Stimulated activated CD8-positive, alpha-beta memory T cell treated with anti-CD3 and anti-CD28 coated beads, Interleukin-7, amount 100 ng/mL, for 4 hours (primary cell): ENCODE measurements at places on chromosomes 5 and 9.

DNA sequence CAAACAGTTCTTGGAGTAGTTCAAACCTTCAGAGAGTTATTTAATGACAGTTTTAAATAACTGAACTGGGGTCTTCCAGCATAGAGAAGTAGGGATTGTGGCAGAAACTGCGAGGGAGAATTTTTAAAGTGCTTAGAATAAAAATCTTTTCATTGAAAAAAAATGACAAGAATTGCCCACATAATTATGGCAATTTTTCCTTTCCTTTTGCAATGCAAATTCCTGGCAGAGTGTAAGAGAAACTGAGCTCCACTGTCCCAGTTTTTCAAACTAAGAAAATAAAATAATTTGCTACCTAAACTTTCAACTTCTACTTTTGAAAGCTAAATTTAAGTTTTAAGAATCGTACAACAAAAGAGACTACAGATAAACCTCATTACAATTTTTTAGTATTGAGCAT, 2.3 kb upstream of the PTGER4 start:
- no peak for DNase-seq

- no peak for DNase-seq
Observed at GRCh38 chr9:107648153-107648715, 158.7 kb upstream of the KLF4 start.

DNA sequence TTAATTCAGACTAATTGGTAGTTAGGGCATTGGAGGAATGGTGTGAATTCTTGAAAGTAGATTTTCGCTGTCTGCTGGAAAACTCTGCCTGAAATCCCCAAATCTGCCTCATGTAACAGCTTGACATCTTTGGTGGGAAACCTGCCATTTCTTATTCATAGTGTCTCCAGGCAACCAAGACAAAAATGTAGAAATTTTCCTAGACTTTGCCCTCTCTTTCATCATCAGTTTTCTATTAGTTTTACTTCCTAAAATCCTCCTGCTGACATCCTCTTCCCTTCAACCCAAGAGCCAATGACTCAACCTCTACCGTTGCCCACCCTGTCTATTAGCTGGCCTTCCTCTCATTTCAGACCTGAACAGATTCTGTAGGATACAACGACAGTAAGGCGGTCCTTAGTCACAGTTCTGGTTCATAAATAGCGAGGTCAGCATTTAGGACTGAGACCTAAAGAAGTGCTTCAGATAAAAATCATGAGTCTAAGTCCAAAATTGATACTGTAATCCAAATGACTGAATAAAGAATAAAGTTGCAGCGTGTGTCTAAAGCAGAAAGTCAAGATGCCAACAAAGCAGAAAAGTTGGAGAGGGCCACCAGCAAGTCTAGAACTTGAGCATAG, 133.9 kb downstream of the MUSK start:
- no peak for DNase-seq

DNA sequence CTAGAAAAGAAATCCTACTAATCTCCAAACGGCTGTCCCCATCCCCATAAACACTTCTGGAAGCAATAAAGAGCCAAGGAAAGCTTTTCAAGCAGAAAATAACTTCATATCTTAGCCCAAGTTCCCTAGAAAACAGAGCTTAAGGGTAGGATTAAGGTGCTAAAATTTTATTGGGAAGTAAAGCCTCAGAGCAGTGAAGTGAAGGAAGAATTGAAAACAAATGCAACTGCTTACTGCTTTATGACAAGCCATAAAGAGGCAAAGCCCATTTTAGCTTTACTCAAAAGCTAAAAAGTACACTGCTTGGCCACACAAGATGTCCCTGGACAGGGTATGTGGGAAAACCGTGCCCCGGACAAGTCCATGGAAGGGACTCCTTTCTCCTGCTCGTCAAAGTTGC, 59.7 kb downstream of the APTX start:
- no peak for DNase-seq

- no peak for DNase-seq
Observed at GRCh38 chr9:86708918-86709835, 238.1 kb downstream of the GAS1 start.

GRCh38 chr9:124214116-124214515, 43.6 kb upstream of the NEK6 start:
- DNase-seq: no peak

GRCh38 chr5:96932026-96932425, 3.9 kb upstream of the LNPEP start:
- DNase-seq: no peak

- DNase-seq: no peak
Observed at GRCh38 chr5:125290935-125291334, 544.5 kb upstream of the ZNF608 start.

DNA sequence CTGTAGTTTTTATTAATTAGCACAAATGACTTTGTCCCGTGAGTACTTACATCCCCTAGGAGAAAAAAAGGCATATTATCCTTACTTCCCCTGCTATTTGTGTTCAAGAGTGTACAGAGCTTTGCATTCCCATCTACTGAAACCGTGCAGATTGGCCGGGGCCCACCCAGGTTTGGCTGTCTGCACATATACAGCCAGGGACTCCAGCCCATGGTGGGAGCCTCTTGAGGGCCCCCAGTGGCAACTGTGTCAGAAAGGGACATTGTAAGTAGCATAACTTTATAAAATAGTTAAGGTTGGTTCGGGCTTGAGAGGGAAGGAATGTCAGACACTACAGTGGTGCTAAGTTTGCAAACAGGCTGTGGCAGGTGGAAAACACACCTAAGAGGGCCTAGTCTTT, 24.7 kb downstream of the PHF2 start:
- no peak for DNase-seq

DNA sequence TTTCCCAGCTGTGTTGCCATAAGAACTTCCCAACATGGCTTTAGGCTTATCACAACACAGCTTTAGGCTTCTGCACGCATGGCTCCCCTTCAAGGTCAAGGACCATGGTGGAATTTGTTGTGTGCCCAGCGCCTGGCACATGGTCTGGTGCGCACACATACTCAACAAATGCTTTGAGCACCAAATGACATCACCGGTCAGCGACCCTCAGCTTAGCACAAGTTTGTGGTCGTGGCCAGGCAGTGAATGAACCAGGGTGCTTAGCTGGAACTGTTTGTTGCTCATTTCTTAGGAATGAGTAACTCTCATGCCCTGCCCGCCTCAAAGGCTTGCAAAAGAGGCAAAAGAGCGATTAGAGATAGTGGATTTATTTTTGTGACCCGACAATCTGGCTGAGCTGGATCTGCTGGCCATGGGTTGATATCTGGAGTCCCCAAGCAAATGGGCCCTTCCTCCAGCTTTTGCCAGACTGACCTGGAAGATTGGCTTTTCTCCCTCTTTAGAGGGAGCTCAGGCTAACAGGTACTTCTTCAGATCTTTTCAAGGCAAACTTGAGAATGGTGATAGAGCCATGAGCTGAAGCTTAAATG, 58.9 kb downstream of the DAP start:
- no peak for DNase-seq

DNA sequence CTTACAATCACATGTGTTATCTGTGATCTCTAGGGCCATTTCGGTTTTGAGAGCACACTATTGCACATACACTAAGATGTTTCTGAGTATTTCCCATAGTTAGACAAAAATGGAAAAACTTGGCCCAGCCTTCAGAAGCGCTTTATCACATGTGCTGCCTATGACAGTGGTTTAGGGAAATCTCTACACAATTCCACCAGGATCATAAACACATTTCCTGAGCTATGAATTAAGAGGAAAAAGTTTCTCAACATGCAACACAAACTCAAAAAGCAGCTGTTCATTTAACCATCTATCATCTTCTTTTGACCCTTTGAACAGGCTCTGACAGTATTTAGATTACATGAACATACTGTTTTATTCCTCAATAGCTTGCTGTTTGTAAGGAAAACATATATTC, 15.1 kb downstream of the FGF1 start:
- no peak for DNase-seq

DNA sequence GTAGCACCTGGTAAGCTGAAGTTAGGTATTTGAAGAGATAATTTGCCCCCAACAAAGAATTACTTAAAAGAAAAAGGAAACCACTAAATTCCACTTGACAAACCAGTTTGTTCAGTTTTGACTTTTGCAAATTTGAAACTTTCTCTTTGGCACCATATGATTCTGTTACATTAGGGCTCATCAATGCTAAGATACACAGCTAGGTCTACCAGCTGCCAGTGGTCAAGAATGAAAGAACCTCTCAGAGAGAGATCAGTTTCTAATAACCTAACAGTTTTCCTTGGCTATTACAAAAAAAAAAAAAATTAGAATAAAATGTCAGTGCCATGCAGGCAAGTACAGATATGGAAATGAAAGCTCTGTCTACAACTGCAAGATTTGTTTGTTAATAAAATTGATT, 92.3 kb downstream of the CAAP1 start:
- DNase-seq: no peak

DNA sequence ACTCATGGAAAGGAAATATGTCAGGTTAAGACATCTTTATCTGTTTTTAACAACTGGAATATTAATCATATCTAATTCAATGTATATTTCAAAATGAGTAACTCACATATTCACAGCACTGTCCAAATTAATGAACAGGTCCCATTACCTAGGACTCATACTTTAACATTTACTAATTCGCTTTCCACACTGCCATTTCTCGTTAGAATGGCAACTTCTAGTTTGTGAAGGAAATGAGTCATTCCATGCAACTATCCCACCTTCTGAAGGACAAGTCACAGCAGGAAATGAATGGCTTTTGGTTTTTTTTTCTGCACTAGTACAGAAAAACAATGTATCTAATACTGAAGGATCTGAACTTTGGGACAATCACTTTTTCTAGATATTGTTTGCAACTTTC, 24.6 kb upstream of the IFNK start:
- no peak for DNase-seq

- DNase-seq: no peak
Observed at GRCh38 chr5:176793736-176794135, 16.6 kb upstream of the UNC5A start.

DNA sequence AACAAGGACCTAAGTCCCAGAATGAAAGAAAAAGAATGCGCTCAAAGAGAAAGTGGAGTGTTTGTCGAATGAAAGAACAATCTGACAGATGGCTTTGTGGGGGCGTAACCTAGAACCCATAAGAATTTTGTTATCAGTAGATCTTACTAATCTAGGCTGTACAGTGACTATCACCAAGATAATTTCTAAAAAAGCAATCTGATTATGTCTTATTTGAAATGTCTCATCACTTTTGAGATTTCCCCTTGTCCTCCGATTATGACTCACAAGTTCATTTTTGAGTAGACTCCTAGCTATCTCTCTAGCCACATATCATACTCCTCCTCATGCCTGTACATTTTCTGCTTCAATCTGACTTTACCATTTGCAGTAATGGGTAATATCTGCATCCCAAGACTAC, 135.6 kb upstream of the SMARCA2 start:
- DNase-seq: no peak

GRCh38 chr9:68763104-68763503, 58.1 kb downstream of the PIP5K1B start:
- no peak for DNase-seq

DNA sequence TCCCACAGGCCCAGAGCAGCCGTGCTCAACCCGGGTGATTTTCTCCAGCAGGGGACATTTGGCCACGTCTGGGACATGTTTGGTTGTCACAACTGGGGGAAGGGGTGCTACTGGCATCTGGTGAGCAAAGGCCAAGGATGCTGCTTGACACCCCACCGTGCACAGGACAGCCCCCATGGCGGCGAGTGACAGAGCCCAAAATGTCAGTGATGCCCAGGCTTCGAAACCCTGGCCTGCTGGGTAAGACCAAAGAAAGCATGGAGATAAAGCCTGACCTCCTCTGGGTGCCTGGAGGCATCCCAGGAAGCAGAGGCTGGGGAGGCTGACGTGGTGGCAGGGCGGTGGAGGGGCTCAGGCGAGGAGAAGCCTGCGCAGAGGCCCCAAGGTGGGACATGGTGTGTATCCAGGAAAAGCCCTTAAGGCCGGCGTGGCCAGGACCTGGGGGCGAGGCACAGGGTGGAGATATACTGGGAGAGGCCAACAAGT, 66.4 kb downstream of the ZNF354C start:
- no peak for DNase-seq

GRCh38 chr5:127433526-127433925, 83.9 kb upstream of the PRRC1 start:
- DNase-seq: no peak
